ENCODE measurements at places on chromosomes 1 and 21.
A peak's percentile ranks its signal among the peaks of the same experiment; 100 is the strongest.

GRCh38 chr1:173095632-173096031 lies 44.9 kb upstream of the TNFSF18 start:
- no peak overlapping the region for H3K4me3 ChIP-seq
- H3K27ac ChIP-seq, result no peak overlapping the region

- no peak overlapping the region for H3K27ac ChIP-seq
- H3K27me3 ChIP-seq, result no peaks in the 10 kb centered on the region
- H3K4me3 ChIP-seq, result no peak overlapping the region
- no peaks in the 10 kb centered on the region for H3K4me1 ChIP-seq
- no peak for DNase-seq
These were observed 38.5 kb downstream of the COQ8A start for GRCh38 chr1:226978432-226979114.

DNA sequence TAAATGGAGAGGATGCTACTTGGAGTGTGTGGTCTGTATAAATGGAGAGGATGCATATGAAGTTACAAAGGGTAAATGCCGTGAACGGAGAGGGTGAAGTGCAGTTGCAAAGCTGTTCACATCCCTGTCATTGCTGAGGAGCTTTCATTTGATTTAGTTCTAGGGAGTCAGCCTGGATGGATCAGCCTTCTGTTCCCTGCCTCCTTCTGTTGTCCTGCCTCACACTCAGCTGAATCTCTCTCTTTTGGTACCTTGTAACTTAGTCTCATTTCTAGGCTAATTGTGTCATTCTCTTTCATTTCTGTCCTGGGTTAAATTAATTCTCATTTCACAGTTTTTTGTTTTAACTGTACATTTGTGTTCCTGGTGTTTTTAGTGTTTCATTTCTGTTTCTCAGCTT lies 133.2 kb upstream of the COL6A1 start:
- no peak overlapping the region for H3K27ac ChIP-seq
- H3K36me3 ChIP-seq, result no peaks in the 10 kb centered on the region
- no peak for DNase-seq
- no peaks in the 10 kb centered on the region for H3K27me3 ChIP-seq
- no peaks in the 10 kb centered on the region for H3K4me1 ChIP-seq

DNA sequence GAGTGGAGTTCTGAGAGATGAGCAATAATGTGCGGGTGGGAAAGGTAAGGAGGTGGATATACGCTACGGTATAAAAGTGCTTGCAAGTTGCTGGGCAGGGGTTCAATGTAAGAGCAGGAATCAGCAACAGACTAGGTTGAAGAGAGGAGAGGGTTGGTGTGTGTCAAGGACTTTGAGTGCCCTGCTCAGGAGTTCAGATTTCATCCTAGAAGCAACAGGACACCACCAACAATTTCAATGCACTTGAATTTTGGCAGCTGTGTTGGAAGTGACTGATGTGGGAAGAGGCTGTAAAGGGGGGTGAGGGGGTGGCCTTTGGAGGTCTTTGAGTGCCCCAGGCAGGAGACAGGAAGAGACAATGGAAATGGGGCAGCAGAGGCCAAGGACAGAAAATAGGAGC lies 57.3 kb downstream of the RHOU start:
- no peaks in the 10 kb centered on the region for H3K27me3 ChIP-seq
- no peak overlapping the region for H3K27ac ChIP-seq
- no peaks in the 10 kb centered on the region for H3K4me1 ChIP-seq
- H3K4me3 ChIP-seq, result no peak overlapping the region

GRCh38 chr1:101259744-101260148 lies 22.9 kb downstream of the S1PR1 start:
- no peaks in the 10 kb centered on the region for H3K27me3 ChIP-seq
- no peak overlapping the region for H3K27ac ChIP-seq
- no peak for DNase-seq

- no peaks in the 10 kb centered on the region for H3K36me3 ChIP-seq
- H3K4me1 ChIP-seq, result no peaks in the 10 kb centered on the region
- no peak overlapping the region for H3K4me3 ChIP-seq
These were observed 65.8 kb downstream of the MEGF6 start for GRCh38 chr1:3545363-3546047.

DNA sequence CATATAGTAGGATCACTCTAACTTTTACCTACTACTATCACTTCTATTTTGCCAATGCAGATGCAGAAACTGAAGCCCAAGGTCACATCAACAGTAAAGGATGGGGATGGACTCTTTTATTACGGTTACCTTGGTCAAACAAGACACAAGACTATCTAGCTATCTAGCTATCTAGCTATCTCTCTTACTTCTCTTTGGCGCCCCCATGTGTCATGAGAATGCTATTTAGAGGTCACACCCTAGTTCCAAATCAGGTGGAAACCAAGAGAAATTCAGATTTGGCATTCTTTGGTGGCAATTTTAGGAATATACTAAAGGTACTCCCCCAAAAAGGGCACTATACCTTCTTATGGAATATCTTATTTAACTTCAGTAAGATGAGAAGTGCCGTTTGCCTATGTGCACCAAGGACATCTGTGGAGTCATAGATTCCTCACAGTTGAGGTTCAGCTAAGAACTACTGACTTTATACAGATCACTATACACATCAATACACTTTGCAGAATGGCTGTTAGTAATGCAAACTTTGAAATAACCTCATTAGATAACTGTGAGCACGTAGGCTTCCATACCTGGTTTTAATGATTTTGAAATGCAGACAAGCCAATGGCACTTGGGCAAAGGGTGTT lies 6.7 kb downstream of the ZNF648 start:
- no peaks in the 10 kb centered on the region for H3K27me3 ChIP-seq
- peak; percentile 73 for DNase-seq
- H3K27ac ChIP-seq, result no peak overlapping the region
- H3K36me3 ChIP-seq, result no peaks in the 10 kb centered on the region

DNA sequence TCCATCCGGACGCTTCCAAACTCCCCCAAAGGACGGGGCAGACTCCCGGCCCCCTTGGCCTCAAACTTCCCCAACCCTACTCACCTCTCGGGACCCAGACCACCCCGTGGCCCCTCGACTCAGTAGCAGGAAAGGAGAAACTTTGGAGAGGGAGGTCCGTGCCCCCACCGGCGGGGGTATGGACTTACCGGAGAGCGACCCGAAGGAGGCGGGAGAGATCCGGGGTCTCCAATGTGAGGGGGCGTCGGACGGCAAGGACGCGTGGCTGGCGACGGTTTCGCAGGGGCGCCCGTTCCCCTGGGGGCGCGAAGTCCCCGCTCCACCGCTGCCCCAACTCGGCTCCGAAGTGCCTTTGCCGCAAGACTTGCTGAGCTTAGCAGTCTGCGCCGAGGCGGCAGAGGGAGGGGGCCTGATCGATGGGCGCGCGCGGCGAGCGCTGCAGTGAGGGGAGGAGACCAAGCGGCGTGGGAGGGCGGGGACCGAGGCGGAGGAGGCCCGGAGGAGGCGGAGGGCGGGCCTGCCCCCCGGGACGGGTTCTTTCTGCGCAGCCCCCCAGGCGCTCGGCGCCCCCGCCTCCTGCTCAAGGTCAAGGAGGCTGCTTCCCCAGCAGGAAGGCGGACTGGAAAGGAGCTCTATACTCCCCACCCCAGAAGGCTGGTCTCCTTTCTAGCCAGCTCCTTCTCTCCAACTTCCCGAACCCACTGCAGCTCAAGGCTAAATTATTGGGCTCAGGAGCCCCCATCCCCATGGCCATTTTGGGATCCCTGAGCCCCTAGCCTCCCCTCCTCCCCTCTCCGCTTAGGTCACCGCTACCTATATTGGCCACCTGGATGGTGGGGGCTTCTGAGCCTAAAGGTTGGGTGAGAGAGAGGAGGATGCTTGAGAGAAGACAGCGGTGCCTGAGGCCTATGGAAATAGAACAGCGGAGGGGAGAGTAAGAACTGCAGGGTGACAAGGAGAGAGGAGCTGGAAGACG lies at the start of gene SYT2:
TSS of gene SYT2 (minus strand) at position 385 of the 976 bp plus-strand sequence. CDS start 104,682 bp downstream, outside the sequence.
- H3K4me3 ChIP-seq, result peak within 1 kb of the TSS; percentile 13
- no peaks in the 10 kb centered on the region for H3K36me3 ChIP-seq
- H3K27me3 ChIP-seq, result peaks cover 34% of the 10 kb centered on the region
- H3K4me1 ChIP-seq, result peaks cover 7% of the 10 kb centered on the region

- no peak for DNase-seq
- no peak overlapping the region for H3K4me3 ChIP-seq
- no peak overlapping the region for H3K27ac ChIP-seq
- H3K27me3 ChIP-seq, result no peaks in the 10 kb centered on the region
- no peaks in the 10 kb centered on the region for H3K36me3 ChIP-seq
These were observed 12.4 kb downstream of the MOV10 start for GRCh38 chr1:112686835-112687234.

- H3K4me1 ChIP-seq, result no peaks in the 10 kb centered on the region
- no peaks in the 10 kb centered on the region for H3K36me3 ChIP-seq
- H3K27me3 ChIP-seq, result no peaks in the 10 kb centered on the region
These were observed 91.5 kb downstream of the MRPL39 start for GRCh38 chr21:25515484-25516405.

GRCh38 chr21:46425571-46425970 lies 33.1 kb upstream of the DIP2A start:
- no peaks in the 10 kb centered on the region for H3K36me3 ChIP-seq
- no peaks in the 10 kb centered on the region for H3K4me1 ChIP-seq
- no peaks in the 10 kb centered on the region for H3K27me3 ChIP-seq
- H3K27ac ChIP-seq, result no peak overlapping the region
- no peak overlapping the region for H3K4me3 ChIP-seq
- DNase-seq, result no peak

GRCh38 chr1:51673279-51673678 lies 56.4 kb downstream of the OSBPL9 start:
- no peaks in the 10 kb centered on the region for H3K36me3 ChIP-seq
- no peaks in the 10 kb centered on the region for H3K27me3 ChIP-seq
- no peak overlapping the region for H3K27ac ChIP-seq
- no peak for DNase-seq
- no peak overlapping the region for H3K4me3 ChIP-seq

GRCh38 chr1:228456252-228457016 lies 30.7 kb upstream of the RNF187 start:
- H3K4me3 ChIP-seq, result peak overlapping the region; percentile 44
- peaks cover 4% of the 10 kb centered on the region for H3K27me3 ChIP-seq
- no peaks in the 10 kb centered on the region for H3K36me3 ChIP-seq
- no peak for DNase-seq

GRCh38 chr1:168476588-168477385 lies 67.0 kb downstream of the XCL2 start:
- H3K27ac ChIP-seq, result no peak overlapping the region
- H3K4me3 ChIP-seq, result no peak overlapping the region
- no peaks in the 10 kb centered on the region for H3K4me1 ChIP-seq
- no peaks in the 10 kb centered on the region for H3K36me3 ChIP-seq
- DNase-seq, result no peak
- no peaks in the 10 kb centered on the region for H3K27me3 ChIP-seq

- no peaks in the 10 kb centered on the region for H3K36me3 ChIP-seq
- no peak for DNase-seq
These were observed 59.5 kb downstream of the IRF2BP2 start for GRCh38 chr1:234550341-234551031.

DNA sequence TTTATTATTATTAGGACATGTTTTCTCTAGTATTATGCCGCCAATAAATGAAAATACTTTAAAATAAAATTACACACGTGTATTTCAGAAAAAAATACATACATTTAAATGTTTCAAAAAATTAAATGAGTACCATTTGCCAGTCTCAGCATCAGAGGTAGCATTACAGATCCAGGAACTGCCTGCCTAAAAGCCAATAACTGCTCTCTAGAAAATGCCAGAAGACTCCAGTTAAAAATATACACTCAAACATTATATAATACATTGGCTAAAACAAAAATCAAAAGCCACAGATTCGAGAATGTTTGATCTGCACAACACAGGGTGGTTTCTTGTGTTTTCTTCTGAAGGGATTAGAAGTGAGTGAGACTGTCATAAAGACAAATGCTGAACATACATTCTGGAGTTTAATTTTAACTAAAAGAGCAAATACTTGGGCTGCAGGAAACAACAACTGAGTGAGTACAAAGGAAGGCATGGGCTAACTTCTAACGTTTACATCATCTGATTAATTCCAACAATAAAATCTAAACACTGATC lies 105.5 kb downstream of the RERE start:
- H3K4me3 ChIP-seq, result no peak overlapping the region
- H3K4me1 ChIP-seq, result no peaks in the 10 kb centered on the region
- DNase-seq, result no peak
- no peaks in the 10 kb centered on the region for H3K36me3 ChIP-seq

DNA sequence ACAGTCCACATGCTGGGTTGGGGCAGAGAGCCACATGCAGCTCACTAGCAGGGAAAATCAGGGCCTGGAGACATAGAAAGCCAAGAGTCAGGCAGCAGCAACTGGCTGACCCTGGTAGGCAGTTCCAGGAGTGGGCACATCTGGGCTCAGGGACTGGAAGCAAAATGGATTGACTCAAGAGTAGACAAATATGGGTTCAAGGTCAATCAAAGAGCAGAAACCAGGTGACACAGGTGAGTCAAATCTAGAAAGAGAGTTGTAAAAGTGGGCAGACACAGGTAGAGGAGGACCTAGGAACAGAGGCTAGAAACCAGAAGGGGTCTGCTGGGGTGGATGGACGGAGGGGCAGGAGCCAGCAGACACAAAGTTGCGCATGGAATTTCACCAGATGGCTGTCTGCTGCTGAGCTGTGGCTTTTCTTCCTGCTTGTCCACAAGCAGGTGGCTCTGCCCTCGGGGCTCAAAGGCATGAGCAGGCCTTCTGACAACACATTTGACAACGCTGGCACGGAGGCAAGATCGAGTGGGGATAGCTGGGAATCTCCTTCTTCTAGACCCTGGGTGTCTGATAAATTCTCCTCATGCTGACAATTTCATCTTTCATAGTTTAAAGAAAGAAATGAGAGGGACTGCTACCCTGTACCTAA lies 40.8 kb upstream of the IGSF3 start:
- DNase-seq, result no peak
- no peak overlapping the region for H3K4me3 ChIP-seq
- H3K27me3 ChIP-seq, result no peaks in the 10 kb centered on the region
- H3K27ac ChIP-seq, result no peak overlapping the region
- H3K36me3 ChIP-seq, result no peaks in the 10 kb centered on the region
- H3K4me1 ChIP-seq, result no peaks in the 10 kb centered on the region

DNA sequence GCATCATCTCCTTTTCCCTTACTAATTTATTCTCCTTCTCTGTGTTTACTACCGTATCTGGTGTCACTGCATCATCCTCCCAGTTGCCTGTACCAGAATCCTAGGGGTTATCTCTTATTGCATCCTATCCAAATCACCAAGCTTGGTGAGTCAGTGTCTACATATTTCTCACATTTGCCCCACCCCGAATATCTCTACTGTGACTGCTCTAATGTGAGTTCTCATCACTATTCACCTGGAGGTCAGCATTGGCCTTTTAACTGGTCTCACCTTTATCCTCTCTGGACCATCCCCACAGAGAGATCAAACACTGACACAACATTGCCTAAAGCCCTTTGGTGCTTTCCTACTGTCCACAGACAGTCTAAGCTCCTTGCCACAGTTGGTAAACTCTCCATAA lies 45.7 kb upstream of the ZNF648 start:
- no peak overlapping the region for H3K27ac ChIP-seq
- no peak overlapping the region for H3K4me3 ChIP-seq
- no peak for DNase-seq

DNA sequence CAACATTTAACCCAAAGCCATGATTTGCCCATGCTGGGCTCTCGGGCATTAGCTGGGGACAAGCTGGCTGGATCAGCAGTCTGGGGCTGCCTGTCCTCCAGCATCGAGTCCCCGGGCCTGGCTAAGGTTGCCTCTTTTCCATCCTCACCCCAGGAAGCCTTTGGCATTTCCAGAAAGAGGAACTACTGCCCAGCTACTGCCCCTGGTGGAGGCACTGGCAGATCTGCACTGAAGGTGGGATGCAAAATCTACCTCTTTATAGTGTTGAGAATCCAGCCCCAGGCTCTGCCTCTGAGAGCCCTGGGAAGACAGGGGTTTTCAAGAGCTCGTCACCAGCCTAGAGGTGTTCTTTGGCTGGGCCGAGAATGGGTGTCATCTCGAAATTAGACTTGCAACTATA lies 635.9 kb downstream of the MATN1 start:
- H3K36me3 ChIP-seq, result no peaks in the 10 kb centered on the region
- H3K27me3 ChIP-seq, result no peaks in the 10 kb centered on the region
- H3K4me1 ChIP-seq, result no peaks in the 10 kb centered on the region
- H3K4me3 ChIP-seq, result no peak overlapping the region
- DNase-seq, result no peak
